Epithelial cell of esophagus (primary cell): ENCODE measurements at places on chromosomes 3 and 15.
A peak's percentile ranks its signal among the peaks of the same experiment; 100 is the strongest.

- no peak for DNase-seq
Measured at GRCh38 chr3:138068046-138068445, 47.4 kb downstream of the DZIP1L start.

GRCh38 chr3:35322070-35322469 is 317.3 kb upstream of the ARPP21 start:
- DNase-seq = no peak

- no peak for DNase-seq
Measured at GRCh38 chr15:79635149-79635771, 203.1 kb downstream of the MINAR1 start.

DNA sequence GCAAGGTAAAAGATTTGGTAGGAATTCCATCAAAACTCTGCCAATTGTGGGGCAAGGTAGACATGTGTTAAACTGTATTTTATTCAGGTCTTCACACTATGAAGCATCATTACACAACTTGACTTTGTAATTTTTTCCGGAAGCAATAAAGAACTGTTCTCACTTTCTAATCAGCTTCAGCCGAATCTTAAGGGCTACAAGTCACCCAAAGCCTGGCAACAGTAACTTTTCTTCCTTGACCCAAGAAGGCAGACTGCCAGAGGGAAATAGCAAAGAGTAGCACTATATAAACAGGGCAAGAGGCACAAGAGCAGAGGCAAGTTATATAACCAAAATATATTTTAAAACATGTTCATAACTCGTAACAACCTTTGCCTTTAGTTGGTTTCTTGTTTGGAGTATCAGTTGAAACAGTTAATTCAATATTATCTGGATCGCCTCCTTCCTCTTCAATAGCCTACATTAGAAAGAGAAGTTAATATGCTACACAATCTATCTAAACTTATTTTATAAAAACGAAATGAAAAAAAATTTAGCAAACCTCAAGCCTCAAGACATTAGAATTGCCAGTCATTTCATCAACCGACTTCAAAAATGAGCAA is 1.4 kb downstream of the SLTM start:
- DNase-seq = peak; percentile 19

- DNase-seq = no peak
Measured at GRCh38 chr3:4756855-4757574, 222.2 kb upstream of the BHLHE40 start.

- peak; percentile 22 for DNase-seq
Measured at GRCh38 chr15:43880406-43881194, 53.8 kb downstream of the WDR76 start.

DNA sequence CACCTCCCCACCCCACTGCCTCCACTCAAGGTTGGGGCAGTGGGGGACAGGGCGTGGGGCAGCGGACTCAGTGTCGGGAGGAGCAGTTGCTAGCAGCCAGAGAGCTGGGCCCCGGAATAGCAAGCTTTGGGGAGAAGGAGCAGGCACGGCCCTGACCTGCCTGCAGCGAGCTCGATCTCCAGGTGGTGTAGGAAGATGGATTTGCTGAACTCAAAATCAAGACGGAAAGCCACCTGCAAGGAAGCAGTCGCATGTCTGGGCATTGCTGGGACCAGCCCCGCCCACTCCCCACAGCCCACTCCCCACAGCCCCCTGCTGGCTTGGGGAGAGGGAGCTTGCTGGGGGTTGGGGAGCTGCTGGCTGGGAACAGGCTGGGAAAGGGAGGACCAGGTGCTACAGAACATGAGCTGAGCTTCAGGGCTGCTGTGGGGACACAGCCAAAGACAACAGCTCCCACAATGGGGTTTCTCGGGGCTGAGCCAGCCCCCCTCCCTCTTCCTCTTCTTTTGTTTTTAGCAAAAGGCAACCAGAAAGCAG is 38.0 kb downstream of the FEM1B start:
- DNase-seq = no peak

GRCh38 chr15:80240276-80240675 is 11.7 kb downstream of the CTXND1 start:
- no peak for DNase-seq

- DNase-seq = peak; percentile 73
Measured at GRCh38 chr3:14461748-14462324, 59.4 kb downstream of the SLC6A6 start.

- DNase-seq = peak; percentile 81
Measured at GRCh38 chr15:79004336-79004735, 59.5 kb upstream of the CTSH start.

DNA sequence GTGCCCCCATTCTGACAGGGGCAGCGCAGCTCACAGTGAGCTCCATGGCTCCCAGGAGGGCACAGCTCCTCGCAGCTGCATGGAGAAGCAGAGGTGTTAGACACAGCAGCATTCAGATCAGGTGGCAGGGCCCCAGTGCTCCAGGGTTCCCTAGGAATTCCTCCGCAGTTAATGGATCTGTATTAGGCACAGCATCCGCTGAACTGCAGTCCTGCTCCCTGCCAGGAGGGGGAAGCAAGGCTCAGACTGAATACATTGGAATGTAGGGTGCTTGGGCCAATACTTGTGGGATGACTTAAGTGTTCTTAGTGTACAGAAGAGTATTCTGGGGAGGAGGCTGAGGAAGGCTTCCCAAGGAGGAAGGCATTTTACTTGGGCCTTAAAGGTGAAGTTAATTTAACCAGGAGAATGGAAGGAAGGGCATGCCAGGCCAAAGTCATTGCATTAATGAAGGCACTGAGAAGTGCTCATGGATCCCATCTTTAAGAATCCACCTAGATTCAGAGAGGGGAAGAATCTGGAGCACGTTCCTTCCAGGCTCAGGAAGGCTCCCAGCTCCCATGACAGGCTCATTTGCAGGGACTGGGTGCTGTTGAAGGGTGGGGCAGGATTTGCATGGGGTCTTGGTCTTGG is 111.6 kb downstream of the RAB11A start:
- peak; percentile 89 for DNase-seq

GRCh38 chr3:180911876-180912303 is 580 bp upstream of the FXR1 start:
- DNase-seq = no peak

GRCh38 chr3:183149915-183150750 is 12.4 kb downstream of the LAMP3 start:
- DNase-seq = peak; percentile 20

- no peak for DNase-seq
Measured at GRCh38 chr3:19573644-19574043, 360.4 kb downstream of the EFHB start.

GRCh38 chr3:155497930-155498647 is 204.6 kb upstream of the STRIT1 start:
- DNase-seq = peak; percentile 84

GRCh38 chr3:160098261-160098908 is 109.8 kb downstream of the IL12A start:
- peak; percentile 34 for DNase-seq

DNA sequence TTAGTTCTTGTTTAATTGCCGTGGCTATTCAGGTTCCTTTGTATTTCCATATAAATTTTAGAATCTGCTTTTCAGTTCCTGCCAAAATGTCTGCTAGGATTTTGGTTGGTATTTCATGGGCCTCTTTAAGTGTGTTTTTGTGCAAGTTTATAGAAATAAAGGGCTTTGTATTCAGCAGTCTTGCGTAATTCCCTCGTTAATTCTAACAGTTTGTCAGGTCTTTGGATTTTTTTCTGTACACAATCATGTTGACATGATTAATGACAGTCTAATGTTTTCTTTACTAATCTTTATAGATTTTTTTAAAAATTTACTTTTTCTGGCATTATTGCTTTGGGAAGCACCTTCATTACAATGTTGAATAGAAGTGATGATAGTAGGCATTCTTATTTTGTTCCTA is 120.9 kb downstream of the NEK11 start:
- DNase-seq = no peak

DNA sequence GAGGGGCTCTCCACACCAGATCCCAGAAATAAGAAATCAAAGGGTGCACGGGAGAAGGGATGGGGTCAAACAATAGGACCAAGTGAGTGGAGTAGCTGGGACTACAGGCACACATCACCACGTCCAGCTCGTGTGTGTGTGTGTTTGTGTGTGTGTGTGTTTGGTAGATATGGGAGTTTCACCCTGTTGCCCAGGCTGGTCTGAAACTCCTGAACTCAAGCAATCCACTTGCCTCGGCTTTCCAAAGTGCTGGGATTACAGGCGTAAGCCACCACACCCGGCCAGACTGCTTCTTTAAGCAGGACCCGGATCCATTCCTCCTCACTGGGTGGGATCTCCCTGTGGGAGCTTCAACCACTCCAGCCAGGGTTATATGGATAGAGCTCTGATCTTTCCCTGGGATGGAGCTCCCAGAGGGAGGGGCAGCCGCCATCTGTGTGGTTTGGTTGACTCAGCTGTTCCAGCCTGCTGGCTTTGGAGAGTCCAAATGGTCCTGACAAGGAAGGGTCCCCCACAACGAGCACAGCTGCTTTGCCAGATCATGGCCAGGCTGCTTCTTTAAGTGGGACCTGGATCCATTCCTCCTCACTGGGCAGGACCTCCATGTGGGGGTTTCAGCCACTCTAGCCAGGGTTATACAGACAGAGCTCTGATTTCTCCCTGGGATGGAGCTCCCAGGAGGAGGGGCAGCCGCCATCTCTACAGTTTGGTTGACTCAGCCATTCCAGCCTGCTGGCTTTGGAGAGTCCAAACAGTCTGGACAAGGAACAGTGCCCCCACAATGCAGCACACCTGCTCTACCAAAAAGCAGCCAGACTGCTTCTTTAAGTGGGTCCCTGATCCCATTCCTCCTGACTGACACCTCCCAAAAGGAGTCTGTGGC is 9.1 kb upstream of the AVEN start:
- no peak for DNase-seq

DNA sequence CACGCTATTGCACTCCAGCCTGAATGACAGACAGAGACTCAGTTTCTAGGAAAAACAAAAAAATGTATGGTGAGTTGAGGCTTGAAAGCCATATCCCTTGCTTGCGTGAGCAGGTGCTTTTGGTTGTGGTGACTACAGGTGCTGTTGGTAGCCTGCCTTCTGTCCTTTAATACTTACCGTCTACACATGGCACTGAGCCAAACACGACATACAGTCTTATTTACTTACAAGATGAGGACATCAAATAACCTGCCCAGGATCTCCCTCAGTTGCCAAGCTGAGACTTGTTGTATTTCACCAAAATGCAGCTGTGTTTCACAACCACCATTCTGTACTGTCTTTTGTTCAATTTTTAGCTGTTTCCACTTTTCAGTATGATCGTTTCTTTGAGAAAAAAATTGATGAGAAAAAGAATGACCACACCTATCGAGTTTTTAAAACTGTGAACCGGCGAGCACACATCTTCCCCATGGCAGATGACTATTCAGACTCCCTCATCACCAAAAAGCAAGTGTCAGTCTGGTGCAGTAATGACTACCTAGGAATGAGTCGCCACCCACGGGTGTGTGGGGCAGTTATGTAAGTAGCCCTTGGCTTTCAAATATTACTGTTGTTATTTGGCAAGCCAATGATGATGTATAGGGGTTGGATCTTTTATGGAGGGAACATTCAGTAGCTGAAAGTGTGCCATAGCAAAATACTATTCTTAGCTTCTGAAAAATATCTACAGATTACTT is 6.5 kb downstream of the ALAS1 start:
- DNase-seq = peak; percentile 97

DNA sequence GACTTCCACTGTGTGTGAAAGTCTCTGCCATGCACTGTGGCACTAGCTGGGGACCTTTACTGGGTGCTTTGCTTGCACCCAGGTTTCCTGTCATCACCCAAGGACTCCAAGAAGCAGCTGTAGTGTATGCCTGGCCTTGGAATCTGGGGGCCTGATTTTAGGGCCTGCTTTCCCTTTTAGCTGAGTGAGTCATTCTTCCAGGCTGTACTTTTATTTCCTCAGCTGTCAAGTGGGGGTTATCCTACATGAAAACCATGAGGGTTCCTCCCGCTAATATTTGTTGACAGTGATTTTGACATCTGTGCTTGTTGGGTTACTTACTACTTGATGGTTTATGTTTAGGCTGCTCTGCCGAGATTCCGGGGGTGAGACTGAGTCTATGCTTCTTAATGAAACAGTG is 18.5 kb downstream of the GORASP1 start:
- DNase-seq = no peak

- DNase-seq = peak; percentile 61
Measured at GRCh38 chr3:171646357-171647133, 163.7 kb downstream of the PLD1 start.

GRCh38 chr15:41961001-41961518 is 11.3 kb downstream of the EHD4 start:
- DNase-seq = no peak

GRCh38 chr15:101264011-101264410 is 12.2 kb upstream of the CHSY1 start:
- DNase-seq = no peak

DNA sequence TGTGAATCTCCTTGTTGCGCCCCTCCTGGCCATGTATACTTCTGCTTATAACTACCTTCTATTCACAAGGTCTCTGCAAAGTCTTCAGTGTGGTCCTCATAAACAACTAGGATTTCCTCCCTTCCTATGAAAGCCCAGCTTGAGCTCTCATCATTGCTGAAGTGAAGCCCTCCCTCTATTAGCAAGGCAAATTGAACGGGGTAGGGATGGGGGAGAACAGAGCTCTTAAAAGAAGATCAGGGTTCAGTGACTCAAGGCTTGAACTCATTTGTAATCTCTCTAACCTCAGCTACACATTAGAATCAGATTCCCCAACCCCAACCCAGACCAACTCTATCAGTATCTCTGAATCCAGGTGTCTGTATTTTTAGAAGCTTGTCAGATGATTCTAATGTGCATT is 88.3 kb upstream of the ST8SIA2 start:
- no peak for DNase-seq

- peak; percentile 76 for DNase-seq
Measured at GRCh38 chr3:191358929-191359328, 28.6 kb upstream of the UTS2B start.

DNA sequence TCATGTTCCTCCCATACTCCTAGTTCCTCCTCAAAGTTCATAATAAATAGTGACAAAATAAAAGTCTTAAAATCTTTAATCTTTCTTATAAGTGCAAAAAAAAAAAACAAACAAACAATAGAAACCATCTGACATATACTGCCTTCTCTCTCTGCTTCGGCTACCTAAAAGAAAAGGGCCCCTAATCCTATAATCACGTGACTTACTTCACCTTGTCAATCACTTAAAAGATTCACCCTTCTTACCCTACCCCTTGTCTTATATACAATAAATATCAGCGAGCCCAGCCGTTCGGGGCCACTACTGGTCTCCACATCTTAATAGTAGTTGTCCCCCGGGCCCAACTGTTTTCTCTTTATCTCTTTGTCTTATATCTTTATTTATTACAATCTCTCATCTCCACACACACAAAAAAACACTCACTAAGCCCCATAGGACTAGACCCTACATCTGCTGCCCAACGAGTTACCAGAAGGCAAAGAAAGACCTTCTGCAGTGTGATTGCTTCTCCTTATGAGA is 28.8 kb downstream of the MKRN3 start:
- DNase-seq = no peak

DNA sequence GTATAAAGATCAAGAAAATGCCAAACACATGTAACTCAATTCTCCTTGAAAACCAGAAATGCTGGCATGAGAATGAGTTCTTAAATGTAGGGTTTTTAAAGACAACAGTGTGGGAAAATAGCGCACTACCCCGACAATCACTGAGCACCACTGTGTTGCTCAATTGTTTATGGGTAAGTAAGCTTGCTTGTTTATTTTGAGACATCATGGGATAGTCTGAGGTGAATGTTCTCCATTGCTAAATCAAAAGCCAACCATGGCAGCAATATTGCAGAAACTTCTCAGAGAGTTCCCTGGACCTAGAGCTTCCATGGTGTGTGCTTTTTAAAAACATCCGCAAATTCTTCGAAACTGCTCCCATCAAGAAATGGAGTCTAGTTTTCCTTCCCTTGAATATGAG is 62.7 kb downstream of the CERS3 start:
- DNase-seq = no peak

- DNase-seq = no peak
Measured at GRCh38 chr3:139691619-139692018, 13.8 kb upstream of the NMNAT3 start.
